ENCODE measurements at places on chromosomes 5 and 9. TPM values are rescaled to one million over a fixed set of nuclear protein-coding genes. Genes with fewer than 3 reads are reported as not detected.

Gene ISOC1
- total RNA-seq: 25.7 TPM

Gene CCL21
- not detected for total RNA-seq

Gene GPR21
- not detected for total RNA-seq

Gene MCIDAS
- total RNA-seq: 2.9 TPM

Gene SLC1A3
- 0.13 TPM for total RNA-seq

Gene GARIN3
- not detected for total RNA-seq

Gene PKD2L2
- not detected for total RNA-seq

Gene FOXE1
- total RNA-seq: 0.82 TPM

Gene SNCAIP
- not detected for total RNA-seq

Gene PCDHGA6
- total RNA-seq: 0.59 TPM

Gene CCL27
- 0.95 TPM for total RNA-seq

Gene OR13C9
- total RNA-seq: not detected

Gene FRRS1L
- 2.3 TPM for total RNA-seq

Gene LIX1
- total RNA-seq: not detected

Gene LCN9
- not detected for total RNA-seq

Gene SOHLH1
- total RNA-seq: not detected

Gene SLC34A1
- total RNA-seq: not detected

Gene TTC16
- total RNA-seq: 0.05 TPM

Gene TMEM252
- not detected for total RNA-seq

Gene TSLP
- not detected for total RNA-seq

Gene NAIP
- 8.0 TPM for total RNA-seq

Gene CNTNAP3B
- 8.1 TPM for total RNA-seq

Gene XRCC4
- 12.5 TPM for total RNA-seq

Gene AHRR
- total RNA-seq: 23.6 TPM

Gene SLCO6A1
- total RNA-seq: not detected

Gene PRPF4
- total RNA-seq: 28.9 TPM

Gene ROPN1L
- 3.0 TPM for total RNA-seq

Gene CLIC3
- total RNA-seq: 6.2 TPM

Gene CEL
- 4.3 TPM for total RNA-seq
